ENCODE measurements at places on chromosomes 16 and 17. TPM values are rescaled to one million over a fixed set of nuclear protein-coding genes. Genes with fewer than 3 reads are reported as not detected.

DNA sequence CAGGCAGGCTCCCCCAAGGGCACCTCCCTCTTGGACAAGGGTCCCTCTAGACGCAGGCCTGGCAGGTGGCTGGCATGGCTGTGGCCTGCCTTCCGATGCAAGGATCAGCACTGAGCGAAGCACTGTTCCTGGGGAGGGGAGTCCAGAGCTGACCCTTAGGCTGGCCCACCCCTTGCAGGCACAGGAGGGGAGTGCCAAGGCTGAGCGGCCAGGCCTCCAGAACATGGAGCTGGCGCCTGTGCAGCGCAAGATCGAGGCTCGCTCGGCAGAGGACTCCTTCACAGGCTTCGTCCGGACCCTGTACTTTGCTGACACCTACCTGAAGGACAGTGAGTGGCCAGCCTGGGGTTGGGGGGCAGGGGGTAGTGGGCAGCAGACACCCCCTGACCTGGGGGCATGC, 16.8 kb upstream of the MYO15B start:
- DNase-seq, result no peak

SPPL2C gene
- total RNA-seq, result not detected

TRIM72 gene
- total RNA-seq, result not detected

GRCh38 chr16:85783441-85783840, 15.9 kb downstream of the EMC8 start:
- no peak for DNase-seq

GRCh38 chr16:4917117-4917516, 19.8 kb downstream of the PPL start:
- DNase-seq, result no peak

GRCh38 chr17:48155889-48156611, 48.5 kb downstream of the SNX11 start:
- no peak for DNase-seq

GRCh38 chr17:49637050-49637449, 40.8 kb downstream of the SPOP start:
- no peak for DNase-seq

GRCh38 chr17:65463242-65463641, 98.2 kb downstream of the AXIN2 start:
- no peak for DNase-seq

DNA sequence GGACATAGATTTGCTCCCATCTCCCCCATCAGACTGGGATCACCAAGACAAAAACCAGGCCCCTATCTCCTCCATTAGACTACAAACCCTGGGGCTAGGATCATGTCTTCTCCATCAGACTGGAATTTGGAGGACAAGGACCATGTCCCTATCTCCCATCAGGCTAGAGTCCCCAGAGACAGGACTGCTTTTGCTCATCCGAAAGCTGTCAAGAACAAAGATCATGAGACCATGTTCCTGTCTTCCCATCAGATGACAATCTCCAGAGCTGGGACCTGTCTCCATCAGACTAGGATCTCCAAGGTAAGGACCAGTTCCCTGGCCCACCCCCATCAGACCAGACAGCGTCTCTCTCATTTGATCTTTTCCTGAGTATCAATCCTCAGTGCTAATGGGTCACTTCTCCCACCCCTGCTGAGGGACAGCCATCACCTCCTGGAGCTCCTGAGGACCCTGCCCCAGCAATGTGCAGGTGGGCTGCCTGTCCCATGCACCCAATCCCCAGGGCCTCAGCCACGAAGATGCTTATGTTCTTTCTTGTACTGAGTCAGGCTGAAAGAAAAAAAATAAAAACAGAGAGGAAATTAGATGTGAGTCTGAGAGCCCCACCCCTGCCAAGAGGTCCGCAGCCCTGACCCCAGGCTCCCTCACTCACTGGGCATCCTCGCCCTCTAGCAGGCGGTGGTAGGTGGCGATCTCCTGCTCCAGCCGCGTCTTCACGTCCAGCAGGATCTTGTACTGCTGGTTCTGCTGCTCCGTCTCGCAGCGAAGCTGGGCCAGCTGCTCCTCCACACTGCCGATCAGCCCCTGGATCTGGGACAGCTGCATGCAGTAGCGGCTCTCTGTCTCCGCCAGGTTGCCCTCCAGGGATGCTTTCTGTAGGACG, 90.3 kb downstream of the GOSR1 start:
- no peak for DNase-seq

CETP gene
- total RNA-seq, result not detected

- no peak for DNase-seq
These were observed 39.7 kb downstream of the VPS35L start for GRCh38 chr16:19595043-19595767.

DNA sequence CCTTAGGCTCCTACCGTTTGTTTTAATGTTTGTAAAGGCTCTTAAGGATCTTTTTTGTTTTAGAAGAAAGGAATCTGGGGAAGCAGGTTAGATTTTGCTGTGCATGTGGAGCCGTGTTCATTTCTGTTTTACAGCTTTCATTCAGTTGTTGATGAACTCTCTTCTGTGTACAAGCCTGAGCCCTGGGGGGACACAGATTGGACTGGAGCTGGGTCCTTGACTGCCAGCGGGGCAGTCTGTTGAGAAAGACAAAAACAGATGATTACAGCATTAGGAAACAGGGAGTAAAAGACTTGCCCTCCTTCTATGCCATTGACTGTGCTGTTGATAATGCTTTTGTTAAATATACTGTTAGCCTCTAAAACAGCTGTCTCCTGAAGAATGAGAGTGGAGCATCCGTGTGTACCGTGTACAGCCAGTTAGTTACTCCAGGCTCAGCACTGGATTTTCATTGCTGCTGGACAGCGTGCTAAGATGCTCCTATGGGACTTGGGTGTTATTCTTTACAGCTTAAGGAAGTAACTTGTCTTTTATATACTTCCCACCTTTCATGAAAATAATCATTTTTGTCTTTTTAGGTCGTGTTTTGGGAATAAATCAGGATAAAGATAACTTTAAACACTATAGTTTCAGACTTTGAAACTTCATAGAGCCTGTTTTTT, 3.2 kb downstream of the MAP1LC3B start:
- no peak for DNase-seq

DNA sequence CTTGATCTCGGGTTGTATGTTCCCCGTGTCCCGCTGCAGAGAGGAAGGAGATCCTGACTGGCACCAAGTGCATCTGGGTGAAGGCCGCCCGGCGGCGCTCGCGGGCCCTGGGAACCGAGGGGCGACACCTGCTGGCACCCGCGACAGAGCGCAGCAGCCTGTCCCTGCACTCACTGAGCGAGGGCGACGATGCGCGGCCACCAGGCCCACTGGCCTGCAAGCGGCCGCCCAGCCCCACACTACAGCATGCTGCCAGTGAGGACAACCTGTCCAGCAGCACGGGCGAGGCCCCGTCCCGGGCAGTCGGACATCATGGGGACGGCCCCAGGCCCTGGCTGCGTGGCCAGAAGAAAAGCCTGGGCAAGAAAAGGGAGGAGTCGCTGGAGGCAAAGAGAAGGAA, 7.5 kb downstream of the BTBD17 start:
- peak; percentile 78 for DNase-seq

DNA sequence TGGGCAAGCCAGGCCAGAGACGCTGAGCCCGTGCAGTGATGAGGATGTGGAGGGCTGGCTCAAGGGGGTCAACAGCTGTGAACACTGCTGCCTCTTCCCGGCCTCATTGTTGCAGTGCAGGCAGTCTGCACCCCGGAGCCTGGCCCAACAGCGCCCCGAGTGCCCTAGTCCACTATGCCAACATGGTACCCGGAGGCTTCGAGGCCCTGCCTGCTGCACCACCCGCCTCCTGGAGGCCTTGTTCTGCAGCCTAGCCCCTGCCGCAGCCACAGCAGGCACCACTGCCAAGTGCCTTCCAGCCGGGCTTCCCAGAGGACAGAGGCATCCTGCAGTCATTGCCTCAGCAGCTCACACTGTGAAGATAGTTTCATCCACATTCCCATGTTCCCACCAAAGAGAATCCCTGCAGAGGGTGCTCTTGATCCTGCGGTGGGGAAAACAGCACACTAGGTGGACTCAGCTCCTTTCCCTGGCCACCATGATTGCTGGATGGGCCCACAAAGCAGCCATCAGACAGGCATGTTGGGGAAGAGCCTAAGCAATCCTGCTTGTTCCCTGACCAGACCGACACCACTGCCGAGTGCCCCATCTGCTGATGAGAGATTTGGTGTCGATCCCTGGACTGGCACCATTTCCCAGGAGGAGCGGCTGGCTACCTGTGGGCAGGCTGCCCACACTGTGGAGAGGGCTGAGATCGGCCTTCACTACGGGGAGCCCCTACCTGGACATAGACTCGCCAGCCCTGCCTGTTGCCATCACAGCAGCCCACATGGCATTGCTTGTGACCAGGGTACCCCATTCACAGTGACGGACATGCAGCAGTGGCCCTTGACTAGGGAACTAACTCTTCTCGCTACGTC, 44.9 kb downstream of the USP22 start:
- no peak for DNase-seq

DNA sequence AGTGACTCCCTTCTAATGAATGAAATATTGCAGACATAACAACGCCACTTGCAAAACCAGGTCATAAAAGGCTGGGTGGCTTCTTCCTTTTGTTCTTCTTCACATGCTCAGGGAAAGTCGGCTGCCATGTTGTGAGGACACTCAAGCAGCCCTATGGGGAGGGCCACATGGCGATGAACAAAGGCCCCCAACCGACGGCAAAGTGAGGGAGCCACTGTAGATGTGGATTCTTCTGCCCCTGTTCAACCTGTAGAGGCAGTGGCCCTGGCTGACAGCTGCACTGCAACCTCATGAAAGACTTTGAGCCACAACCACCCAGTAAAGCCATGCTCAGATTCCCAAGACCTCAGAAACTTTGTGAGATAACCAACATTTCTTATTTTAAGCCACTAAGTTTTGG, 203.5 kb upstream of the TNRC6C start:
- no peak for DNase-seq

GRCh38 chr16:22890976-22891375, 77.0 kb downstream of the HS3ST2 start:
- no peak for DNase-seq

SLC13A2 gene
- not detected for total RNA-seq

GPR179 gene
- 0.06 TPM for total RNA-seq

LGALS9B gene
- 2.0 TPM for total RNA-seq

GRCh38 chr17:28404007-28404406, 2.0 kb downstream of the SLC46A1 start:
- DNase-seq, result no peak

HBQ1 gene
- total RNA-seq, result not detected

GRCh38 chr17:41915020-41915419, 3.7 kb downstream of the ACLY start:
- no peak for DNase-seq

DNA sequence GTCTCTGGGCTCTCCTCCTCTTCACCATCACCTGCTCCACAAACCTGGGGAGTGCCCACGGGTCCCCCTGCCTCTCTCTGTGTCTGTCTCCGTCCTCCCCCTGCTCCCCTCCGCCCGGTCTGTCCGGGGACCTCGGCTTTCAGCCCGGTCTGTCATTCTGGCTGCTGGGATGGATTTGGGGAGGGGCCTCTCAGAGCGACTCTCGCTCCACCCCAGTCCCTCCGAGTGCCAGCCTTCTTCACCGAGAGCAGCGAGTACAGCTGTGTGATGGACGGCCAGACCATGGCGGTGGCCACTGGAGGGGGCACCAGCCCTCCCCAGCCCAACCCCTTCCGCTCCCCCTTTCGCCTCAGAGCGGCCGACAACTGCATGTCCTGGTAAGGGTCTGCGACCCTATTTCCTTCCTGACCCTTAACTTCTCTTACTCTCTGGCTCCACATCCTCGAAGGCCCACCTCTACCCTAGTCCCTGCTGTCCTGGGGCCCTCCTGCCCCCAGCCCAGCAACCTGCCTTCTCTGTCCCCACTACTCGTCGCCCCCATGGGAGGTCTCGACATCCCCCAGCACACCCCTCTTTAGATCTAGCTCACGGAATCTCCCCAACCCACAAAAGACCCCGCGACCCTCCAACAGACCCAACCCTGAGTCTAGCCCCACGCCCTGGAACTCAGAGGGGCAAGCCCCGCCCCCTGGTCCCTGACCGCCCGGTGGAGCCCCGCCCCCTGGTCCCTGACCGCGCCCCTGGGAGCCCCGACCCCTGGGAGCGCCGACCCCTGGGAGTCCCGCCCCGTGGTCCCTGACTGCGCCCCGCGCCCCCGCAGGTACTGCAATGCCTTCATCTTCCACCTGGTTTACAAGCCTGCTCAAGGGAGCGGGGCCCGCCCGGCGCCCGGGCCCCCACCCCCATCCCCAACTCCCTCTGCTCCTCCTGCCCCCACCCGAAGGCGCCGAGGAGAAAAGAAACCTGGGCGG, 5.6 kb upstream of the CXCL16 start:
- DNase-seq, result no peak

NR1D1 gene
- total RNA-seq, result 5.0 TPM

- no peak for DNase-seq
These were observed 31.4 kb upstream of the GHDC start for GRCh38 chr17:42225646-42226045.

GRCh38 chr16:71421911-71422310, 19.9 kb downstream of the TLE7 start:
- DNase-seq, result peak; percentile 37

GRCh38 chr16:11797957-11798299, 870 bp upstream of the ZC3H7A start:
- no peak for DNase-seq

GRCh38 chr17:19237389-19238166, 412 bp downstream of the EPN2 start:
- DNase-seq, result peak; percentile 35

- DNase-seq, result peak; percentile 71
These were observed 5.4 kb downstream of the MYO1C start for GRCh38 chr17:1486802-1487695.

DNA sequence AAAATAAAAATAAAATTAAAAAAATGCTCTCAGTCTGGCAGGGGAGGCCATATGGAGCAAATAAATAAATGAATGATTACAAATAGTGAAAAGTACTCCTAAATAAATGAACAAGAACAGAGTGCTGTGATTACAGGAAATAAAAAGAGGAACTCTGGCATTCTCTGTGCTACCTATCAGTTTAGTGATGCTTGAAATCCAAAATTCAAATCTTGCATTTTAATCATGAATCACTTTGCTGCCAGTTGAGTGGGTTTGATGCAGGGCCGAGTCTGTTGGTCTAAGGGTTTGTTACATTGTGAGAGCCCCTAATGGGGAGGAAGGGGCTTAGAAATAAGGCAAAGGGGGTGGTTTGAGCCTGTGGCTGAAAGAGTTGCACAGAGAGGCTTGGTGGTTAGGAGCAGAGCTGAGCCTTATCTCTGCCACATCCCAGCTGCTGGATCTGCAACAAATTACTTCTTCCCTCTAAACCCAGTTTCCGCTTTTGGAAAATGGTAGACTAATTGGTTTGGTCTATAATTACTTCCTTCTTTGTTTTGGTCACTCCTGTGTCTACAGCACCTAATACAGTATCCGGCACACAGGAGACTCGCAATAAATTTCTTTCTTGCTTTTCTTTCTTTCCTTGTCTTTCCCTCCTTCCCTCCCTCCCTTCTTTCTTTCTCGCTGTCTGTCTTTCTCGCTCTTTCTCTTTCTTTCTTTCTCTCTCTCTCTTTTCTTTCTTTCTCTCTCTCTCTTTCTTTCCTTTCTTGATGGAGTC, 6.3 kb upstream of the ABCC1 start:
- no peak for DNase-seq

RHBDL3 gene
- total RNA-seq, result 0.72 TPM

ELMO3 gene
- 9.4 TPM for total RNA-seq

NSMCE1 gene
- total RNA-seq, result 69.0 TPM

TEX14 gene
- 0.30 TPM for total RNA-seq

Measured in activated naive CD8-positive, alpha-beta T cell treated with anti-CD3 and anti-CD28 coated beads, Interleukin-2, amount 10 ng/mL, durations not matched to agents 7 days and 5 days (primary cell).